ENCODE measurements at places on chromosomes 1 and 21. TPM values are rescaled to one million over a fixed set of nuclear protein-coding genes. Genes with fewer than 3 reads are reported as not detected.

The S100A8 gene
- total RNA-seq = not detected

The STXBP3 gene
- total RNA-seq = 55.3 TPM

GRCh38 chr1:237478842-237479241, 411.9 kb downstream of the ZP4 start:
- no peaks in the 10 kb centered on the region for H3K4me1 ChIP-seq
- no peak overlapping the region for H3K27ac ChIP-seq

DNA sequence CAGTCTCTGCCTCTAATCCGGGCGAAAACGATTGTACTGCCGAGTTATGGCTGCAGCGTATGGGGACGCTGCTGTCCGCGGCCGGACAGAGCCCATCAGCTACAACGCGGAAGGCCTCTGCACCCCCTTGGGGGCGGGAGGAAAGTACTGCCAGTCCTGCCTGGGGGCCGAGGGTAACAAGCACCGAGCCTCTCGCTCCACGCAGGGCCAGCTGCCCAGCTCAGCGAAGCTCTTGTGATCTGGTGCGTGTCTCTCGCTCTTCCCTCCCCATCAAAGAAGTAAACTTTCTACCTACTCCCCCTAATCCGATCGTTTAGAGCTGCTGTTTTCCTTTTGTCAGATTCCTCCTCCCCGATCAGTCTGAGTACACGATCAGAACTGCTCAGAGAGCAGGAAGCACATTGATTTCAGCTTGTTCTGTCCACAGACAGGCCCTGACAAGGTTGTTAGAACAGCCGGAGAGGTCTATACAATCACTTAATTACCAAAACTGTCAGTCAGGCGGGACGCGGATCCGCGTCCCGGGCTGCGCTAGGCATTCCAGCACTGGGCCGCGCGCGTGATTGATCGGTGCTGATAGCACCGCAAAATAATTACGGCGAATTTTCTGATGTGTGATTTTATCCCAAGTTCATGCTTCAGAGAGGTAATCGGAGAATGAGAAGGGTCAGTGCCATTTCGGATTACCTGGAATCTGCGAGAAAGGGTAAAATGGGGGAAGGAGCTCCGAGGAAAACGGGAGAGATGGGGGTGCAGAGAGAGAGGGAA, 8.7 kb upstream of the BARHL2 start:
- no peak for DNase-seq
- peaks cover 42% of the 10 kb centered on the region for H3K4me1 ChIP-seq
- H3K27ac ChIP-seq = peak overlapping the region; percentile 79

- no peak overlapping the region for H3K4me3 ChIP-seq
- no peak for DNase-seq
- no peaks in the 10 kb centered on the region for H3K36me3 ChIP-seq
- no peaks in the 10 kb centered on the region for H3K27me3 ChIP-seq
- peaks cover 29% of the 10 kb centered on the region for H3K4me1 ChIP-seq
These were observed 43.8 kb downstream of the HIVEP3 start for GRCh38 chr1:41874903-41875411.

DNA sequence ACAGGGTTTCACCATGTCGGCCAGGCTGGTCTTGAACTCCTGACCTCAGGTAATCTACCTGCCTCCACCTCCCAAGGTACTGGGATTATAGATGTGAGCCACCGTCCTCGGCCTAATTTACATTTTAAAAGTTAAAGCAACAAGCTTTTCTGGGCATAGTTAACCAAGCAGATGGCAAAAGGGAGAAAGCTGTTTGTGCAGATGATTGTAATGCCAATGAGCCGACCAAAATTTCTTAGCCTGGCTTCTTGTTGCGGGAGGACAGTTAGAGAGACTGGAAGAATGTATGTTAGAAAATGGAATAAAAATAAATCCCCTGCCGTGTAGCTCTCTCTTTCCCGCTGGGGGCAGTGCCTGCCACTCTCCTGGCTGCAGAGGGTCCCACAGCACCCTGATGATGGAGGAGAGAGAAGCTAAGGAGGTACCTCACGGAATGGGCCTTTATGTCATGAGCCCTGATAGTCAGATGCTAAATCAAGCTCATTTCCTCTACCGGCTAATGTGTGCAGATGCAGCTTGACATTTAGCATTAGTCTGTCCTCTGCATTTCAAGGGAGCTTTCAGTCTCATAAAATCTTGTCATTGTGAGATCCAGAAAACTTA, 87.2 kb downstream of the HHAT start:
- DNase-seq = no peak
- H3K4me3 ChIP-seq = no peak overlapping the region
- H3K4me1 ChIP-seq = no peaks in the 10 kb centered on the region
- H3K27ac ChIP-seq = no peak overlapping the region
- H3K36me3 ChIP-seq = no peaks in the 10 kb centered on the region
- H3K27me3 ChIP-seq = no peaks in the 10 kb centered on the region

- H3K27ac ChIP-seq = peak overlapping the region; percentile 100
- no peak for DNase-seq
- peaks cover 66% of the 10 kb centered on the region for H3K4me1 ChIP-seq
- H3K27me3 ChIP-seq = no peaks in the 10 kb centered on the region
- peaks cover 28% of the 10 kb centered on the region for H3K36me3 ChIP-seq
These were observed 1.5 kb downstream of the CSDE1 start for GRCh38 chr1:114756009-114756892.
